ENCODE measurements at places on chromosomes 1 and 21. TPM values are rescaled to one million over a fixed set of nuclear protein-coding genes. Genes with fewer than 3 reads are reported as not detected.

DNA sequence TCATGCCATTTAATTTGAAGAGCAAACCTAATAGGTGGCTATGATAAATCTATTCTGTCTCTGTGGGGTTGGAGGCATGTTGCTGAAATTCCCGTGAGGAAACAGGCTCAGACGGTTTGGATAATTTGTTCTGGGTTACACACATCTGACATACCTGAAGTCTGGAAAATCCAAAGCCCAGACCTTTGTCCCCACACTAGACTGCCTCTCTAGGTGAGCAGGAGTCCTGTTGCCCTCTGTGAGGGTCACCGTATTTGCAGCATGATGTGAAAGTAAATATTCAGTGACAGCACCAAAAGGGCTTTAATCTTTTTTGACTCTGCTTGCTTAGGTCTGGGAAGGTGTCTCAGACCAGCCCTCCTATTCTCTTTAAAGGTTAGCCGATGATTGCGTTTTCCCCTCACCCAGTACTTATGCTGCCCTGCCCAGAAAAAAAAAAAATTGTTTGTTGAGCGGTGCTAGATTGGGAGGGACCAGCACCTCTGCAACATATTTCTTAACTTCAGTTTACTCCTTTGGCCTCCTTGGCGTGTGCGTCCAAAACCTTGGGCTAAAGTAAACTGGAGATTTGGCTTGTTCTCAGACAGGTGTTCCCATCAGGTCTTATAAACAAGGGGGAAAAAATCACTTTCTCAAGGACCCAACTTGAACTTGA lies 67.0 kb downstream of the CACHD1 start:
- no peak for DNase-seq

DPT gene
- 11.1 TPM for total RNA-seq

EDARADD gene
- 0.25 TPM for total RNA-seq

UBE4B gene
- total RNA-seq: 32.3 TPM

HCN3 gene
- total RNA-seq: 11.2 TPM

GRCh38 chr1:181083842-181084605 lies 4.5 kb upstream of the IER5 start:
- peak; percentile 52 for DNase-seq

ISG15 gene
- total RNA-seq: 31.2 TPM

CELA3B gene
- total RNA-seq: 2.0 TPM
